Endothelial cell of umbilical vein (primary cell): ENCODE measurements at places on chromosomes 13 and 19. TPM values are rescaled to one million over a fixed set of nuclear protein-coding genes. Genes with fewer than 3 reads are reported as not detected.

- DNase-seq: peak; percentile 60
Measured at GRCh38 chr13:24271601-24272451, 37.6 kb upstream of the C1QTNF9 start.

The ADGRE1 gene
- not detected in 2 replicates for polyA plus RNA-seq

The WDR62 gene
- polyA plus RNA-seq: 8.0 and 8.7 TPM in 2 replicates

- DNase-seq: no peak
Measured at GRCh38 chr13:40897053-40897452, 107.6 kb downstream of the SLC25A15 start.

DNA sequence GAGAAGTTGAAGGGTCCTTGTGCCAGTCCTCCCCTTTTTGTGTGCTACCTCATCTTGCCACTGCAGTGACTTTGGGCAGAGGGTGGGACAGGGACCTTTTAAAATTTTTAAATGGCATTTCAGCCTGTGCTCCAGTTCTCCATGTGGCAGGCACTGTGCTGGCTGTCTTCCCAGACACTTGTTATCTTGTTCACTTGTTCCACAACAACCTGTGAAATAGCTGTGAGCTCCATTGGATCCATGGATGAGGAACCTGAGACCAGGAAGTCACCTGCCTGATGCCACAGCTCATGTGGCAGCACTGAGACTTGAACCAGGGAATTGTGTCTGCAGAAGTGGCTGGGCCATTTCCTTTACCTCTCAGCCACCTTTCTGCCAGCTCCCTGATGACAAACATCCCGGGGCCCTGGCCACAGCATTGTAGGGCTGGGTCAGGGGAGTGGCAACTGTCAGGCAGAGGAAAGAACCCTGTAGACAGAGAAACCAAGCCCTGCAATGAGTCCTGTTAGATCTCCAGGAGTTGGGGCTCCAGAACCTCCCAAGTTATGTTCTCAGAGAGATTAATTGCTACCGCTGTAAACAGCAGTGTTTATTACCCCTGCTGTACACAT, 6.4 kb downstream of the EGLN2 start:
- DNase-seq: no peak

The ADAMTSL5 gene
- polyA plus RNA-seq: 0.07 TPM in 1 of 2 replicates, not detected in the other

The PCSK4 gene
- 1.7 TPM in 2 replicates for polyA plus RNA-seq

DNA sequence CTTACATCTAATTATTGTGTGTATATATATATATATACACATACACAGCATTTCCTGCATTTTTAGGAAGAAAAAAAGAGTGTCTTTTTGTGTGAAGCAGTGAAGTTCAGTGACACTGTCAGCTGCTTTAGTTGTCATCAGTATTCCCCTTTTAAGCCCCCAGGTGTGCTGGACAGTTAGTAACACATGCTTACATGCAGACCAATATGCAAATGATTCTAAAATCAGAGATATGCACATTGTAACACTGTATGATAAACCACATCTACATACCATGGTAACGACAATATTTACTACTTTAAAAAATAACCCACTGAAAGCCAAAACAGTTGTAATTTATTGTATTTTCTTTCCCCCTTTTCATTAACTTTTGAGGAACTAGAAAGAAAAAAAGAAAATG, 16.8 kb downstream of the LHFPL6 start:
- DNase-seq: no peak

GRCh38 chr13:30870049-30870884, 35.8 kb upstream of the MEDAG start:
- DNase-seq: peak; percentile 99

The ZNF471 gene
- polyA plus RNA-seq: 0.70 and 0.92 TPM in 2 replicates

The SIGLEC9 gene
- not detected in 2 replicates for polyA plus RNA-seq

The CACNG8 gene
- 0.11 and 0.18 TPM in 2 replicates for polyA plus RNA-seq

GRCh38 chr13:21606796-21607195, 2.8 kb upstream of the MICU2 start:
- no peak for DNase-seq

The ZNF223 gene
- polyA plus RNA-seq: 1.2 and 1.6 TPM in 2 replicates

GRCh38 chr13:98405107-98405571, 171.8 kb downstream of the STK24 start:
- no peak for DNase-seq

DNA sequence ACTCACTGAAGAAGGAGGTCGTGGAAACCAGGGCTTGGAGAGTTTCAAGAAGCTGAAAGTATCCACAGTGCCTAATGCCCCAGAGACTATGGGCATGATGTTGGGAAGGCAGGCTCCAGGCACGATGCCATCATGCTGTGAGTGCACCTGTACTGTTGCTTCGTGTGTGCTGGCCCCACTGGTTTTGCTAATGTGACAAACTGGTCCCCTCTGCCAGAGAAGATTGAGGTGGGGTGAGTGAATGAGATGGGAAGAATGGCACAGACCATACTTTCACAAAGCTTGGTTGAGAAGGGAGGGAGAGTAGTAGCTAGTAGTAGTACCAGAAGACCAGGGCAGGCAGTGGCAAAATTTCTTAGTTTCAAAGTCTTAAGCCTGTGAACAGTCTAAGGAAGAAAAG, 19.0 kb upstream of the POP4 start:
- DNase-seq: no peak

- DNase-seq: no peak
Measured at GRCh38 chr13:94559222-94559795, 36.6 kb downstream of the TGDS start.

- DNase-seq: no peak
Measured at GRCh38 chr13:113083022-113083373, 22.6 kb upstream of the F7 start.
